Stimulated activated CD8-positive, alpha-beta memory T cell treated with anti-CD3 and anti-CD28 coated beads, Interleukin-2, amount 100 ng/mL, for 1 hour (primary cell): ENCODE measurements at places on chromosomes 3 and 15.

- DNase-seq = no peak
These were observed 47.0 kb downstream of the MAP2K1 start for GRCh38 chr15:66433726-66434125.

GRCh38 chr15:48281674-48282073 is 49.6 kb upstream of the DUT start:
- no peak for DNase-seq

GRCh38 chr3:141106842-141107241 is 55.7 kb downstream of the SPSB4 start:
- DNase-seq = no peak

GRCh38 chr3:194869482-194870169 is 183.9 kb downstream of the FAM43A start:
- DNase-seq = no peak

DNA sequence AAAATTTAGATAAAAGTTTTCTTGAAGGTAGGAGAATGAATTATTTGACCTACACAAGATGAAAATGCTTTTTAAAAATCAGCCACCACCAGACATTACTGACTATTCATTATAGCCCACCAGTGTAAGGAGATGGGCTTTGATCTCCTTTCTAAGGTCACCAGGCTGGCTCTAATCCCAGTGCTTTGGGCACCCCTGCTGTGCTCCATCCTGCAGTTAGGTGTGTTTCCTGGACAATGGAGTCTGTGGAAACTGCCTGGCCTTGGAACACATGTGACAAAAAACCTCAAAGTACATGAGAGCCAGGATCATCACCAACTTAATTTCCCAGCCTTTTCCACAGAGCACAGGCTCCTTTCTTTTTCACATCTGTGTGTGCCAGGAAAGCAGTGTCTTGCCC is 260.9 kb downstream of the CHST2 start:
- no peak for DNase-seq

- no peak for DNase-seq
These were observed 170.0 kb upstream of the NDN start for GRCh38 chr15:23857028-23857641.
